ENCODE measurements at places on chromosomes 3 and 15.

DNA sequence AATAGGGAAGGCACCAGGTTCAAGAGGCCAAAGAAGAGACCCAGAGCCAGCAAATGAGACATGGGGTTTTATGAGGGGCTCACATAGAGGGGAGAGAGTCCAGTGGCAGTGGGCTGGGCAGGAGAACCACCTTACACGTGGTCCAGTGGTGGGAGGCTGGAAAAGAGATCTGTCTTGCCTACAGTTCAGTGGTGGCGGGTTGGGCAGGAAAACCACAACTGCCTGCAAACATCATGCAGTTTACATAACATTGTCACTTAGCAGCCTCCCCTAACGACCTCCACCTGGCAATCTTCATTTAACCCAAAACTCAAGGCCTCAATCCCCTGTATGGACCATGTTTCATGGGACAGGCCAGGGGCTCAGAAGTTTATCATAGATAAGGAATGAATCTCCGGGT, 29.1 kb downstream of the CRYGS start:
- DNase-seq, result no peak

- DNase-seq, result no peak
Observed at GRCh38 chr3:62832553-62832952, 42.7 kb downstream of the CADPS start.

DNA sequence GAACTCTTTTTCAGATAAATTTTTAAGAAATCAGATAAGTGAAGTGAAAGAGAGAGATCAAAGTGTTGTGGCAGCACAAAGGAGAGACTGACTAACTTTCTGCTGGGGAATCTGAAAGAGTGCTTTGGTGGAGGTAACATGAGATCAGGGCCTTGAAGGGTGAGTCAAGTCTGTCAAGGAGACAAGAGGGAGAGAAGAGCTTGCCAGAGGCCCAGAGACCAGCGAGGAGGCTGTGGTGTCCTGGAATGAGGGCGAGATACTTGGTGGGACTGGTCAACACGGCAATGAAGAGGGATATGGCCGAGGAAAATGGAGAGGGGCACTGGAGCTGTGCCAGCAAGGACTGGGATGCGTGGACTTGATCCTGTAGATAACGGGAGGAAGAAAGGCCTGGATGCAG, 4.6 kb downstream of the TADA3 start:
- DNase-seq, result no peak

- DNase-seq, result no peak
Observed at GRCh38 chr3:110881069-110881468, 190.5 kb upstream of the NECTIN3 start.

GRCh38 chr15:60651101-60651500, 172.2 kb upstream of the ICE2 start:
- no peak for DNase-seq

Measured in stimulated activated CD8-positive, alpha-beta memory T cell treated with anti-CD3 and anti-CD28 coated beads, Interleukin-12 subunit alpha, Interleukin-12 subunit beta, amount 100 ng/mL, for 4 hours (primary cell).